ENCODE measurements at places on chromosomes 6 and 20.

- no peak for DNase-seq
Measured at GRCh38 chr6:37129566-37129965, 40.4 kb upstream of the PIM1 start.

- no peak for DNase-seq
Measured at GRCh38 chr6:29608131-29608530, 23.2 kb downstream of the OR2H2 start.

DNA sequence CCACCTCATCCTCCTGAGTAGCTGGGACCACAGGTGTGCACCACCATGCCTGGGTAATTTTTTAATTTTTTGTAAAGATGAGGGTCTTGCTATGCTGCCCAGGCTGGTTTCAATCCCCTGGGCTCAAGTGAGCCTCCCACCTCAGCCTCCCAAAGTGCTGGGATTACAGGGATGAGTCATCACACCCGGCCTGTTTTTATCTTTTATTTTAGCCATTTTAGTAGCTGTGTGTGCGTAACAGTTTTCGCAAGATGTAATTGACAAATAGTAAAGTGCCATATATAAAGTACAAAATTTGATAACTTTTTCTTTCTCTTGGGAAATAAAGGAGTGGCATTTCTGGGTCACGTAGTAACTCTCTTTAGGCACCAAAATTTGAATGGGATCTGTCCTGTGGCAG is 21.4 kb downstream of the SNAI1 start:
- no peak for DNase-seq

GRCh38 chr6:44918671-44919296 is 409.3 kb upstream of the RUNX2 start:
- DNase-seq = no peak

GRCh38 chr6:22079783-22080182 is 217.1 kb downstream of the PRL start:
- no peak for DNase-seq

DNA sequence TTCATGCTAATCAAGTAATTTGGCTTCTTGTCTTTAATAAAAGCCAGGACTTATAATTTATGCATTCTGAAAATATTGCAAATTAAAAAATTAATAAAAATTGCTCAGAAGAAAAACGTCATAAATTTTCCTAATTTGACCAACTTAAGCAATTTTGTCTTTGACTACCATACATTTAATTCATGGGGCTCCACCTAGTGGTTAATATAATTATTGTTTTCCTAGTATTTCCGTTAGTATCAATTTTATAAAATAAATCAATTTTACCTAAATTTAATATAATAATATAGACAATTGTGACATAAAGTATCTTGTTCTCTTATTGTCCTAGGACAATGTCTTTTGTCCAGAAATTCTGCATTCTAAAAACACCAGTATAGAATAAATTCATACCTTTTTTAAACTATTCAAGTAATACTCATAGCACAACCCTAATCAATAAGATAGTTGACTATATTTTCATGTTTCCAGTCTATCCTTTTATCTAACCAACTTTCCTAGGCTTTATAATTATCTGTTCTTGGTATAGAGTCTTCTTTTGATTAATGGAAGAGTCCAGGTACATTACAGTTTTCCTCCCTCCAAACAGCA is 319.9 kb downstream of the TRDN start:
- no peak for DNase-seq

DNA sequence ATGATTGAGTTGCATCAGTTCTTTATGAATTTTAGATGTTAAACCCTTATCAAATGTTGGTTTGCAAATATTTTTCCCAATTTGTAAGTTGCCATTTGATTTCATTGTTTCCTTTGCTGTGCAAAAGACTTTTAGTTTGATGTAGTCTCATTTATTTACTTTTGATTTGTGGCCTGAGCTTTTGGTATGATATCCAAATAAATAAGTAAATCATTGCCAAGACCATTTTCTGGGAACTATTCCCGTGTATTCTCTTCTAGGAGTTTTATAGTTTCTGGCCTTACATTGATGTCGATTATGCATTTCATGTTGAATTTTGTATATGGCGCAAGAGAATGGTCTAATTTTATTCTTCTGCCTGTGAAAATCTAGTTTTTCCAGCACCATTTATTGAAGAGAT is 13.4 kb downstream of the AIG1 start:
- DNase-seq = no peak

- DNase-seq = no peak
Measured at GRCh38 chr6:111494951-111495635, 12.1 kb upstream of the REV3L start.

DNA sequence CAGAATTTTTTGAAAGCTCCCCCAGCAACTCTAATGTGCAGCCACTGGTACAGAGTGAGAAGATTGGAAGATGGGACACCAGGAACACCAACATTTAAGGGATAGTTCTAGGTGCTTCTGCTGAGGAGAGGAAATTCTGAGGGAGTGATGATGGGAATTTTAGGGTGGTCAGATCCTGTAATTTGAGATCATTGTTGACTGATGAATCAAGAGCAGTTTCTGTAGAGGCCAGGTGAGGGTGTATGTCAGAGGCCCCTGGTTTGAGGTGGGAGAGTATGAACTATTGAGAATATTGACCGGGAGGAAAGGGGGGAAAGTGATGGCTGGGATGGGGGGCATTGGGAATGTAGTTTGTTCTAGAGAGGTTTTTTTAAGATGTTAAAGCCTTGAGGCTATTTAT is 47.2 kb downstream of the PTPRA start:
- no peak for DNase-seq

DNA sequence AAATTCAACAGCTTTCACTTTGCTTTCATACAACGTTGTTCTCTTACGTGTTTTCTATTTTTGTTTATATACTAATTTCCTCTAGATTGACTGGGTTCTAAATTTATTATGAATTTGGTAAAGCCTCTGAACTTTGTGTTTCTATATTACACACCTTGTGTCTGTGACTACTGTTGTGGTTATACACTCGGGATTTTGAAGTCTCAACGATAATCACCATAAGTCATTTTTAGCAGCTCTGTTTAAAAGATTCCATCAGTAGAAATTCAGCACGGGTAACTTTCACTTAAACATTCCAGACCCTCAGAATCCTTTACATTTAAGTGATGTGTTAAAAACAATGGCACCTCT is 31.8 kb upstream of the HBS1L start:
- DNase-seq = no peak

DNA sequence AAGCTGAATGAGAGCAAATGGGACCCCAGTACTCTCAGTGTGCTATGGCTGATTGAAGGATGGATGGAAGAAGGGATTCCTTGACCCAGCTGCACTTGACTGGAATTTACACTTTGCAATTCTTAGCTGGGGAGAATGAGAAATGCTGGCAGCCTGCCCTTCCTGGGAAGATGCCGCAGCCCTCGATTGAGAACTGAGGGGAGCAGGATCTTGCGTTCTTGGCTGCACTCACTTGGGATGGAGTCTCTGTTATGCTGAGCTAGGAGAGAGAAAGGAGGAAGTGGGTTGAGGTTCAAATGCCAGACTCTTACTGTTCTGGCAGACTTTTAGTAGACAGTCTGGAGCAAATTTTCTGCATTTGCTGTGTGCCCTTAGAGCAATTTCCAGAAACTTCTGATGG is 221.2 kb downstream of the FNDC1 start:
- no peak for DNase-seq

GRCh38 chr20:12293900-12294299 is 376.2 kb downstream of the BTBD3 start:
- DNase-seq = no peak

- DNase-seq = no peak
Measured at GRCh38 chr20:47118206-47118605, 223.6 kb downstream of the EYA2 start.

- DNase-seq = no peak
Measured at GRCh38 chr6:166441325-166442078, 58.8 kb upstream of the MPC1 start.

DNA sequence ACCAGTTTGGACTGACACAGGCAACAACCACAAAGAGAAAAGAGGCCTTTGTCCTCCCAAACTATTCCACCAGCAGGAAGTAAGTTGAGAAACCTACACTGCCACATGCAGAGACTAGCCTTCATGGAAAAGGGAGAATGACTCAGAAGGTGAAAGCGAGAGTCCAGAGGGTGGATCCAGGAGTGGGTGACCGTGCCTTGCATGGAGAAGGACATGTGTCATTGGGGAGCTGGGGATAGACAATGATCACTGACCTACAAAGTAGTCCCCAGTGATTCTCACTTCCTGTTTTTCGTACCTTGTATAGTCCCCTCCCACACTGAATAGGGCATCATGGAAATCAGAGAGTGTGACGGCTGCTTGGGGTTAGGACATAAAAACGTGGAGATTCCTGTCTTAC is 91.9 kb downstream of the MYLK4 start:
- DNase-seq = no peak

Measured in stimulated activated CD8-positive, alpha-beta memory T cell treated with anti-CD3 and anti-CD28 coated beads, Interleukin-2, amount 100 ng/mL, for 1 hour (primary cell).